Pancreas (tissue), 10 donors: ENCODE measurements at places on chromosomes 1 and 21. TPM values are rescaled to one million over a fixed set of nuclear protein-coding genes. Genes with fewer than 3 reads are reported as not detected.

- no peak for DNase-seq
These were observed 75.8 kb downstream of the PGBD5 start for GRCh38 chr1:230350208-230350921.

GRCh38 chr1:64691626-64692025 is 53.2 kb upstream of the RAVER2 start:
- DNase-seq, result no peak

GRCh38 chr1:28257736-28258135 is 1.6 kb upstream of the SESN2 start:
- no peak for DNase-seq

GRCh38 chr1:55418208-55419000 is 203.2 kb upstream of the USP24 start:
- no peak for DNase-seq

GRCh38 chr1:78408192-78408591 is 82.6 kb upstream of the PTGFR start:
- DNase-seq, result no peak

- DNase-seq, result no peak
These were observed 184.5 kb downstream of the FASLG start for GRCh38 chr1:172843444-172843843.

- DNase-seq, result peak; percentile 34
These were observed 4.2 kb downstream of the LRRC71 start for GRCh38 chr1:156924478-156925153.

DNA sequence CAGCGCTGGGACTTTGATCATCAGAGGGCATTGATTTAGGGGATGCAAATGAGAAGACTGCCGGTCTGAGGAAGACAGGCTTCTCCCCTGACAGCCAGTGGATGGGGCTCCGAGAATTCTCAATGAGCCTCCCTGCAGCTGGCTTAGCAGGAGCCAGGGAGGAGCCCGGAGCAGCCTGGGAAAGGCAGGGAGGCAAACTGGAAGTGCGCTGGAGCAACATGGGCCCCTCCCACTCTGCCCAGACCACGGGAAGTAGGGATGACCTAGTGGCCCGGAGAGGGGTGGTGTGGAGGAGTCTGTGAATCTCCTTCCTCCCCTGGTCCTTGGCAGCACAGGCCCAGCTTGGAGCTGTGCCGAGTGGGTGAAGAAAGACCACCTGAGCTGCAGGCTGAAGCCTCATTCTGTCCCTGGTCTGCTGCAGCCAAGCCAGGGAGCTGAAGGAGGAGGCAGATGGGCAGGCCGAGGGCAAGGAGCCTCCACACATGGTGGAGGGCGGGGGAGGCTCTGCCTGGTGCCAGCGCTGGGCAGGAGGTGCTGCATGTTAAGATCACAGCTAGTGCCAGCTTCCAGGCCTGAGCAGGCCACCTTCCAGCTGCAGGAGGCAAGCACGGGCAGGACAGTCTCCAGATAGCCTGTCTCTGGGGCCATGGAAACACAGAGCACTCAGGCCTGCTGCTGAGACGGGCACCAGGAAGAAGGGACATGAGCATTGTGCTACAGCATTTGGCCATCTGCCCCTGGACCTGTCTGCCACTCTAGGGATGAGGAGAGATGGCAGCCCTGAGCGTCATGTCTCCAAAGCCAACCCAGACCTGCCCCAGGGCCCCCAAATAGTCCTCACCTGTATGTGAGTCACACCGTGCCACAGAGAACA is 12.2 kb upstream of the CLSTN1 start:
- no peak for DNase-seq

- DNase-seq, result no peak
These were observed 90.5 kb downstream of the PIK3R3 start for GRCh38 chr1:46041974-46042373.

Gene SV2A
- polyA plus RNA-seq, result 2.3 TPM

Gene PODN
- polyA plus RNA-seq, result 14.6 TPM

Gene YOD1
- polyA plus RNA-seq, result 2.4 TPM

Gene ADAM30
- not detected for polyA plus RNA-seq

Gene DBT
- polyA plus RNA-seq, result 3.0 TPM

Gene SLFNL1
- 1.4 TPM for polyA plus RNA-seq
